ENCODE measurements at places on chromosomes 2 and 18.

DNA sequence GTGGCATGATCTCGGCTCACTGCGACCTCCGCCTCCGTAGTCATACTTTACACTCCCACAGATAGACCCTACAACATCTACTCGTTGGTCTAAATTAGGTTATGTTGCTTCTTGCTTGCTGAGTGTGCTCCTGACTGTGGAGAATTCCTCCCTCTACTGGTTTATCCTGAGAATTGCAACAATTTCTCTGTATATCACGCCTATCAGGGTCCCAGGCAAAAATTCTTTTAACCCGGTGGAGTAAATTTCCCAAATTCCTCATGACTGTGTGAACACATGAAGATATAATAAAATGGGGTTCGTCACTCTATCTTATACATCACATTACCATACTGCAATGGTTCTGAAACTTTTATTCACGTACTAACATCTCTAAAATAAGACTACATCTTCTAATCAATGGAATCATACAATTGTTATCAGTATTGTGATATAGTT, 156.7 kb downstream of the EVA1A start:
- peak; percentile 73 for DNase-seq

DNA sequence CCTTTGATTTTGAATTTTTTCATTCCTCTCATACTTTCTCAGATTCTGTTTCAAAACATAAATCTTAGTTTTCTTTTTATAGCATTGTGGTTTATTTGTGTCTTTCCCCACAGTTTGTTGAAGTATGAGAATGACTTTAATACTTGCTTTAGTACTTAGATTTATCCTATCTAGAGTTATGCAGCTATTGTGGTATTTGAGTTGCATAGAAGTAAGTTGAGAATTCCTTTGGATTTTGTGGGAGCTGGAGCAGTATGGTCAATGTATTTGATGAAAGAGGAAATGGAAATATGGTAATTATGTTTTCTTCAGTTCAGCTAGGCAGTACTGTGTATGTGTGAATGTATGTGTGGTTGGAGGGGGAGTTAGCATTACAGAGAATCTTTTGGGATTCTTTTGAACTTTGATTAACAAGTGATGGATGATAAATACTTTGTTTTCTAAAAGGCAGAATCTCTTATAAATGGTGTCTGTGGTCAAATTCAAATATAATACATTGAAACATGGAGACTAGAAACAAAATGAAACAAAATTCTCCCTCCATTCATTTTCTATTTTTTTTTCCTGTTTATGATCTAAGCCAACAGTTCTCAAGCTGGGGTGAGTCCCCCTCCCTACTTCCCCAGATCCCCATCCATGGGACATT, 3.0 kb downstream of the ACVR2A start:
- no peak for DNase-seq

DNA sequence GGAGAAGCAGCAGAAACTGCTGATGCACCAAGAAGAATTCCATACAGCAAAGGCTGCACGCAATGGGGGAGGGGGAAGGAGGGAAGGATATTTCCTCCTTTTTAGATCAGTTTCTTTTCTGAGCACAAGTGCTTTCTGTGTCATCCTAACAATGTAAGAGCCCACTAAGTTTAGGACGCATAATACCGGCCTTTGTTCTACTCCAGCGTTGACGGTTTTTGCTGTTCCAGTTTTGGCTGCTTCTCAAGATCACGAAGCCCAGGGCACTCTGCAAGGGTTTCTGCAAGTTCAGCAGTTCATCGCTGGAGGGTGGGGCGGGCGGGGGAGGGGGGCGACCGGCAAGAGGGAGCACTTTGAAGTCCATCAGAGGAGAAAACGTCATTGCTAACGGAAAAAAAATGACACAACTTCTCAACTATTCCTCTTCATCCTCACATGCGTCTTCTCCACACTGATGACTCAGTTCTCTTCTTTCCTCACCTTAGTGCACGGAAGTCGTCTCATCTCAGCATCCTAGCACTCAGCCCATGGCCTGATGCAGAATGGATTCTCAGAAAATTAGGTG, 8.7 kb downstream of the FAM178B start:
- no peak for DNase-seq

- DNase-seq, result peak; percentile 68
Observed at GRCh38 chr2:234881413-234882241, 70.2 kb upstream of the SH3BP4 start.

- DNase-seq, result no peak
Observed at GRCh38 chr2:170587922-170588321, 127.2 kb upstream of the SP5 start.

- no peak for DNase-seq
Observed at GRCh38 chr2:8595811-8596600, 85.8 kb upstream of the ID2 start.

DNA sequence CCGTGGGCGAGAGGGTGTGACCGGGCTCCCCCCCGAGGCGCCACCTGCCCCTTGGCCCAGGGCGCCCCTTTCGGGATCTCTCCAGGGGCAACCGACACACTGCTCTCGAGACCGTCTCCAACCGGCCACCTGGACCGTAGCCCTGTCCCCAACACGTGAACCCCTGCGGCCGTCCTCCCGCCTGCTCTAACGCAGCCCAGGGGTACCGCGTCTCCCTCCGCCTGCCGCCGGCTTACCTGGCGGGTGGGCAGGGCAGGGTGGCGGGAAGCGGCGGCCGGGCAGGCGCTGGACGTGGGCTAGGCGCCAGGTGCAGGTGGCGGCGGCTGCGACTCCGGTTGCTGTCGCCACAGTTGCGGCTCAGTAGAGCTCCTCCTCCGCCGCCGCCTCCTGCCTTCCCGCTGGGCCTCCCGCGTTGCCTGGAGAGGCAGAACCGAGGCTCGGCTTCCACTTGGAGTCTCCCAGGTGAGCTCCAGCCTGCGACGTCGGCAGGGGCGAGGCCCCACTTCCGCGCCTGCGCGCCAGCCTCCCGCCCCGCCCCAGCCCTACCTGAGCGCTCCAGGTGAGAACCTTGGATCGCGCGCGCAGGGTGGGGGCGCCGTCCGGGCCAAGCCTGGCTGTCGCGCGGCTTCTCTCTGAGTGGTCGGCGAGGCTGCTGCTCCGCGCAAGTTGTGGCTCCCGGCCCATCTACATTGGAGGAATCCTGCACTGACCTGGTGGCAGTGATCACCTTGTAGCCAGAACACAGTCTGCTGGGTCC, at the start of gene GALNT3:
Gene GALNT3 (minus strand): TSS at position 469 of the 757 bp plus-strand sequence. CDS start 23,547 bp downstream, outside the sequence.
- DNase-seq, result no peak

- no peak for DNase-seq
Observed at GRCh38 chr2:109017017-109017416, 28.0 kb upstream of the EDAR start.

DNA sequence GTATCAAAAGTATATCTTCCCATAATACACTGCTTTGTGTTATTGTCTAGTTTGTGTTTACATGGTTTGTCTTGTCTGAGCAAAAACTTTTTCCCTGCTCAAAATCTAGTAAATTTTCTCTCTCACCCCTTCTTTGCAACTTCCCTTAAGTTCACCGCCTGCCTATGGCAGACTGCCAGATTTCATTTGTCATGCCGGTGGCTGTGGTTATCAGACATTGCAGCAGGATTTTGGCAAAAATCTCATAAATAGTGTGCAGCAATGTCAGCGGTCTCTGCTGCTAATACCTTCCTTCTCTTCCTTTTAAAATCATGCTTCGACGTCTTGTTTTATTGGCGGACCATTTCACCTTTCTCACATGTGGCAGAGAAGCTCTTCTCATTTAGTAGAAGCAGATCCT, 45.6 kb upstream of the TMEM178A start:
- DNase-seq, result peak; percentile 90

DNA sequence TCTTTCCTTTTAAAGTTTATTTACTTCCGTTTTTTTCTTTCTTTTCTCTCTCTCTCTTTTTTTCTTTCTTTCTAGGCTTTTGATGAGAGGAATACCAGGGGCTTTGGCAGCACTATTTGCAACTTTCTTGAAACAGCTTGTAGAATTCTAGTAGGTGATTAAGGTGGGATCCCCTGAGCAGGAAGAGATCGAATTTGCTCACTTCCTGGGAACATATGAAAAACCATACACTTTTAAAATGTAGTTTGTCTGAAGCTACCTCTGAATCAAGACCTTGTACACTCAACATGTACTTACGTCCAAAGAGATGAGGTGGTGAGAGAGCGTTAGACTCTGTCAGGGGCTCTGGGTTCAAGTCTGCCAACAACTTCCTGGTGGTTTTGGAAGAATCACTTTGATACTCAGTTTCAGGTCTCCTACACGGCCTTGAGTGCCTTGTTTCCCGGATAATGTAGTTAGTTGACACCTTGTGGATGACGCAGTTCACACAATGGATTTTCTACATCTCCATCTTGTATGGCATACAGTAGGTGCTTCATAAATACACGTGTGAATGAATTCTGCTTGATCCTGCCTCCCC, 229.1 kb downstream of the MYCN start:
- DNase-seq, result no peak

GRCh38 chr18:79877163-79878091, 74.0 kb downstream of the SLC66A2 start:
- DNase-seq, result no peak

- no peak for DNase-seq
Observed at GRCh38 chr2:162520959-162521358, 177.0 kb downstream of the GCA start.

DNA sequence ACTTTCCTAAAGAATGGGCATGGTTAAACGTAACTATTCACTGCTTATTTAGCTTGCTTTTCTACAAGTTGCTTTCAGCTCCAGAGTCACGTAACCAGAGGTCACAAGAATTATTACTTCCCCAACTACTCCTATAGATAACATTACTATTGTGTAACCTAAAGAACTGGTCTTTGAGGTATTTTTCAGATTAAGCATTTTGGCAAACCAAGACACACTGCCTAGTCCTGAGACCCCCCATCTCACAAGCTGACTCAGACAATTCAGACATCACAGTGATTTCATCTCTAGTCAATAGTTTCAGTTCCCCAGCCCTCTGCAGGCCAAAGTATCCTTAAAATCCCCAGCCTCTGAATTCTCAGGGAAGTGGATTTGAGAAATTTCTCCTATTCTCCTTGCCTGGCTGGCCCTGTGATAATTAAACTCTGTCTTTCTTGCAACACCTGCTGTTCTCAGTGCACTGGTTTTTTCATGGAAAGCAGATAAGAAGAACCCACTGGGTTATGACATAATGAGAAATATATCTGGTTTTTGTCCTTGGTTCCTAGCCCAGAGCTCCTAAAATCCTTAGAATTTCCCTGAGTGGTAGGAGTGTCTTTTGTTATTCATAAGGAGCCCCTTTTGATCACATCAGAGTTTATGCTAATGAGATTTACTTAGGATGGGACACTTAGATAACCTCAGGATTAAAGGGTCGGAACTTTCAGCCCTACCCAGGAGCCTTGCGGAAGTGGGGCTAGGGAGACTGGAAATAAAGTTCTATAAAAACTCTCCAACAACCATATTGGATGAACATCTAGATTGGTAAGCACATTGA, 1310.8 kb upstream of the CHAC2 start:
- no peak for DNase-seq

GRCh38 chr2:118091631-118092030, 3.4 kb downstream of the INSIG2 start:
- no peak for DNase-seq

GRCh38 chr2:234603619-234604018, 106.7 kb upstream of the ARL4C start:
- DNase-seq, result no peak

DNA sequence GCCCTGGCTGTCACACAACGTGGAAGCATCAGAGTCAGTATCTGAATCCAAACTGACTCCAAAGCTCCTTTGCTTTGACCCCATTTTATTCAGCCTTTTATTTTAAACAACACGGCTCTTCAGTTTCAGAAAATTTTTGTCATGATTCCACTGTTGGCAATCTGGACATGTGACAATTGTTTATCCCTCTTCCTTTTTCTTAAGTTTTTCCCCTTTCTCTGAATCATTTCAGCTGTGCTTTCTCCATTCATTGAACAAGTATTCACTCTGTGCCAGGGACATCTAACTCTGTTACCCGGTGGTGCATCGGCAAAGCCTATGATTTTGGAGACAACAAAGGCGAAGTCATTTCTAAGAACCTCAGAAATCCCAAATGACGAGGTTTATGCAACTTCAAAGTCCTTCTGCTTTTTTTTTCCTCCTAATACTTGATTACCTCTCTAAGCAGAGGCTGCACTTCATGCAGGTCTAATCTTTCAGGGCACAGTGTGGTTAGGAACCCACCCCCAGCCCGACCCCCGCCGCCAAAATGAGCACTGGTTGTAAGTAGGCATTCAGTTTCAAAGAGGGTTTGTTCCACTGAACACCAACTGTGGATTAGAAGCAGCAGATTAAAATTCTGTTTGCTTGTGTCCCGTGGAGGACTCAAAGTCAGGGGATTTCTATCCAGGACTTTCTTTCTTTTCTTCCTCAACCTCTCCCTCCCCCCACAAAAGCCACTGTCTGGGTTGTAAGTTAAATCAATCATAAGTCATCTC, 18.6 kb downstream of the ST6GAL2 start:
- no peak for DNase-seq

DNA sequence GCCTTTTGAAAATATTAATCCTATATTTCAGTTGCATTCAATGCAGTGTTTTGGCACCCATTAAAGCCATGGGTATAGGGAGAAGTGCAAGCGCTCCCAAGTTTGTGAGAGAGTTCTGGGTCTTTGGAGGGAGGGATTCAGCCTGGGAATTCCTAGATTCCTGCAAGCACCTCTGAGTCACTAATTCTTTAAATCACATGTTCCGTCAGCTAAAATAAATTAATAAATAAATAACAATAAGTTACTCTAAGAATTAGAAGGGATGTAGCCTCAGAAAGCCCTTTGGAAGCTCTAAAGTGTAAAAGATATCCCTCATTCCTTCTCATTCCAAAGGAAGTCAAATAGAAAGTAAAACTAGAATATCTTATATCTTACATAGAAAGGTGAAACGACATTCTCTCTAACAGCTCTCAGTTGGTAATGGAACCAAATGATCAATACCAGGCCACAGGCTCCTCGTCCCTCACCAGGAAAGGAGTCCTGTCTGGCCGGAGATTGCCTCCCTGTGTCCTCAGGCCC, 222.4 kb upstream of the RBBP8 start:
- no peak for DNase-seq

DNA sequence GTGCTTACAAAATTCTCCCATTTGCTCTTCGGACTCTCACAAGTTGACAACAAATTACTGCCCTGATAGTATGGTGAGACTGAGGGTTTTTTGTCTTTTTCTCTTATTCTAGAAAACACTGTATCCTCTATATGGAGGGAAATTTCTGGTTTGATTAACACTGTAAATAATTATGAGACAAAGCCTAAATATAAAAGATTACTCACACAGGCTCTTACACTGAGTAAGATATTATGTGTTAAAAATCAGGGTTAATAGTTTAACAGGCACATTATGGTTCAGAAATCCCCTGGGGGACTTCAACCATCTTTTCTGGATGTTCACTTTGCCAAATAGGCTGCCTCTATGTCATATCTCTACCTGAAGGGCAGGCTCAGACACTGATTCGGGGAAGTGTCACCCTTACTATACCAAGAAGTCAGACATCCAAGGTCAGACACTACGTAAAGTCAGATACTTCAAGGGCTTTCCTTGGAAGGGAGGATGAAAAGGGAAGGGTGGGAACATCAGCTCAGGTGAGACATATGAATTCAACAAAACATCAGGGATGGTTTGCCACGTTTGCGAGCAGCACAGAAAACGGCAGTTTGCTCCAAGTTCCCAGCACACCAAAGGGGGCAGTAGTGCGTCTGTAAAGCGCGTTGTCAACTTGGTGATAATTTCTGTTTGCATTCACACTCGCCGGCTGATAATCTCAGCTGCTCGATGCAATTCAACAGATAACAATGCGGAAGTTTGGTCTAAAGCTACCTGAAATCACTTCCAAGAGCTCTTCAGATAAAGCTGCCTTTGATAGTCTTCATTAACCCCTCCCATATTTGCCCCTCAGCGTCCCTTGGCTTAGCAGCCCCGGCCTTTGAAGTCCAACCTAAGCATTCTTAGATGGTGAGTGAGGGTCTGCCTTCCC, 972 bp upstream of the RASGRP3 start:
- peak; percentile 86 for DNase-seq

- no peak for DNase-seq
Observed at GRCh38 chr2:42651057-42651456, 82.6 kb downstream of the MTA3 start.

All from hematopoietic multipotent progenitor cell treated with erythropoietin and hydrocortisone succinate and interleukin-3 and kit ligand, for 8 days (in vitro differentiated cells).